Activated T-helper 17 cell treated with anti-CD3 and anti-CD28 coated beads, Interleukin-2, amount 50 U/mL, for 72 hours (primary cell): ENCODE measurements at places on chromosomes 1 and 21. TPM values are rescaled to one million over a fixed set of nuclear protein-coding genes. Genes with fewer than 3 reads are reported as not detected.

The FAM3B gene
- not detected for total RNA-seq

The TSACC gene
- 1.1 TPM for total RNA-seq

The AMY1B gene
- total RNA-seq = not detected

The COL8A2 gene
- 0.08 TPM for total RNA-seq

The SEC16B gene
- total RNA-seq = not detected

The ATAD3C gene
- 1.4 TPM for total RNA-seq

The LINGO4 gene
- total RNA-seq = 1.3 TPM

The DCDC2B gene
- 0.37 TPM for total RNA-seq

The ZMYND12 gene
- total RNA-seq = 0.90 TPM

The SYPL2 gene
- not detected for total RNA-seq

The DIP2A gene
- total RNA-seq = 43.6 TPM

The KRTAP12-2 gene
- total RNA-seq = not detected

The C1orf226 gene
- total RNA-seq = not detected

- peak; percentile 72 for ATAC-seq
These were observed 61.0 kb downstream of the WDR4 start for GRCh38 chr21:42818328-42818749.

GRCh38 chr1:25629836-25630235 is 13.2 kb downstream of the MAN1C1 start:
- peak; percentile 17 for ATAC-seq

- no peak for ATAC-seq
These were observed 24.7 kb downstream of the TFF3 start for GRCh38 chr21:42290505-42290904.

GRCh38 chr1:183051546-183051945 is 28.3 kb downstream of the LAMC1 start:
- ATAC-seq = no peak

GRCh38 chr1:244099258-244099930 is 48.3 kb downstream of the ZBTB18 start:
- ATAC-seq = no peak

- ATAC-seq = no peak
These were observed 6.1 kb upstream of the RBP7 start for GRCh38 chr1:9990944-9991343.

- peak; percentile 9 for ATAC-seq
These were observed 16.6 kb downstream of the NFIA start for GRCh38 chr1:61098906-61099437.

GRCh38 chr1:196183941-196184340 is 424.3 kb downstream of the KCNT2 start:
- ATAC-seq = no peak

DNA sequence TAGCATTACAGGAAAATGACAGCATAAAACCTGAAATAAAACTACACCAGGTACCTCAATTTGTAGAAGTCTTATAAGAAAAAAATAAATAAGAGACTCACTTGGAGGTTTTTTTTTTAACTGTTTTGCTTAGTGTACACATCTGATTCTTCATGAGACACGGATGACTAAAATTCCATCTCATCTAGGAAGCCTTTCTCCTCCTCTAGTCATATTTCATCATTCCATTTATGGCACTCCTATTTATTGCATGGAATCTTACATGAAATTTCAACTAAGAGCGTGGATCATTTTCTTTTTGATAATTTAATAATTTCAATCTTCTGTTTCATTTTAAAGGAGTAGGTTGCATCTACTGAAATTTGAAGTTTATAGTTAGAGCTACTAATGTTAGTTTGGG is 1.6 kb upstream of the PTGS2 start:
- no peak for ATAC-seq

GRCh38 chr1:87450615-87451209 is 122.0 kb downstream of the LMO4 start:
- no peak for ATAC-seq

DNA sequence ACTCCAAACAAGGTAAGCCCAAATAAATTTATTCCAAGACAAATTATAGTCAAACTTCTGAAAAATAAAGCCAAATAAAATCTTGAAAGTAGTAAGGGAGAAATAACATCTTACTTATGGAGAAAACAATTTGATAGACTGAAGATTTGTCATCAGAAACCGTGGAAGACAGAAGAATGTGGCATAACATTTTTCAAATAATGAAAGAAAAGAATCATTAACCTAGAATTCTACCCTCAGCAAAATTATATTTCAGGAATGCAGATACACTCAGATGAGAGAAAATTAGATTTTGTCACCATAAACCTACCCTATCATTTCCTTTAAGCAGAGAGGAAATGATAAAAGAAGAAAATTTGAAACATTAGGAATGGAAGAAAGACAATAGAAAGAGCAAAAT is 27.3 kb upstream of the PADI1 start:
- no peak for ATAC-seq
